GM12865 (cell line): ENCODE measurements at places on chromosomes 1 and 21.

GRCh38 chr1:3159996-3160395, 91.0 kb downstream of the PRDM16 start:
- no peak for DNase-seq

GRCh38 chr1:5973771-5974170, 18.5 kb downstream of the NPHP4 start:
- no peak for DNase-seq

DNA sequence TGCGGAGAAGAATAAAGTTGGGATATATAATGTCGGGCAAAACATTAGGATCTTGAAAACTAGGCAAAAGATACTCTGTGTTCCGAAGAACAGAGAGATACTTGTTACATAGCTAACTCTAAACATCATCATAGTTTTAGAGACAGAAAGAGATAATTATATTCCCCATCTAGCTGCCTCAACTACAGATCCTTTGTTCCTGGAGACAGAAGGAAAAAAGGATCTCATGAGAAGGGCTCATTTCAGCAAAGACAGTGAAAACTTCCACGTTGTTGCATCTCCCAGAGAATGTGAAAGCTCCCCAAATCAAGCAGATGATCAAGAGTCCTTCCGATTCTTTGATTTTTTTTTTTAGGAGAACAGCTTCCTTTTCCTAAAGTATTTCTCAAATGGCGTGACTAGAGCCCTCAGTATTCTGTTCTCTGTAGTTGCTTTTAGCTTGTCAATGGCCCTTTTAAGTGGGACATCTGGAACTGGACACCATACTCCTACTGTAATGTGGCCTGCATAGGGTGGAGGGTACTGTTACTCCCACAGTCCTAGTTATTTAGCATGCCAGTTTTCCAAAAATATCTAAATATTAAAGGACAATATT, 1048.2 kb downstream of the TTLL7 start:
- no peak for DNase-seq

- DNase-seq = no peak
Measured at GRCh38 chr1:14784790-14785773, 186.6 kb downstream of the KAZN start.

- no peak for DNase-seq
Measured at GRCh38 chr1:208231881-208232661, 12.1 kb downstream of the PLXNA2 start.

- DNase-seq = no peak
Measured at GRCh38 chr1:193189442-193190095, 3.2 kb upstream of the B3GALT2 start.

GRCh38 chr1:157090196-157090647, 9.4 kb downstream of the ETV3L start:
- peak; percentile 80 for DNase-seq

- DNase-seq = no peak
Measured at GRCh38 chr1:18352636-18353265, 128.0 kb upstream of the KLHDC7A start.

- no peak for DNase-seq
Measured at GRCh38 chr1:212111536-212111935, 76.0 kb downstream of the DTL start.

- no peak for DNase-seq
Measured at GRCh38 chr1:40047276-40047675, 6.7 kb downstream of the CAP1 start.

DNA sequence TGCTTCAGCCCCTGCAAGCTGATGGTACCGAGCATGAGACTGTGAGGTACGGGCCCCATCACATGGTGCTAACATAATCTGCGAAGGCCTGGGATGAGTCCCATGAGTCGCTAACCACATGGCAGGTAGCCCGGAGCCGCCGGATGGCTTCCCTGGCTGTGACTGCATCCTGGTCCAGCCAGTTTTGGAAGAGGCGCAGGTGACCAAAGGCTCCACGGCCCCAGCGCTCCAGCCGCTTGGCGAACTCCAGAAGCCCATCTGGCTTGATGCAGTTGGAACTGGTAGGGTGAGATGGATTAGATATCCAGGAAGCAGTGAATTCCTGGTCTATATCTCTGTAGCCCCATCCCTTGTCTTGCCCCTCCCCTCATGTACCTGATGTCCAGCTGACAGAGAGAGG, 24.6 kb downstream of the LRRC41 start:
- no peak for DNase-seq

GRCh38 chr1:23558140-23558871, 995 bp downstream of the ID3 start:
- peak; percentile 84 for DNase-seq

- no peak for DNase-seq
Measured at GRCh38 chr1:96281491-96281890, 440.1 kb upstream of the PTBP2 start.

DNA sequence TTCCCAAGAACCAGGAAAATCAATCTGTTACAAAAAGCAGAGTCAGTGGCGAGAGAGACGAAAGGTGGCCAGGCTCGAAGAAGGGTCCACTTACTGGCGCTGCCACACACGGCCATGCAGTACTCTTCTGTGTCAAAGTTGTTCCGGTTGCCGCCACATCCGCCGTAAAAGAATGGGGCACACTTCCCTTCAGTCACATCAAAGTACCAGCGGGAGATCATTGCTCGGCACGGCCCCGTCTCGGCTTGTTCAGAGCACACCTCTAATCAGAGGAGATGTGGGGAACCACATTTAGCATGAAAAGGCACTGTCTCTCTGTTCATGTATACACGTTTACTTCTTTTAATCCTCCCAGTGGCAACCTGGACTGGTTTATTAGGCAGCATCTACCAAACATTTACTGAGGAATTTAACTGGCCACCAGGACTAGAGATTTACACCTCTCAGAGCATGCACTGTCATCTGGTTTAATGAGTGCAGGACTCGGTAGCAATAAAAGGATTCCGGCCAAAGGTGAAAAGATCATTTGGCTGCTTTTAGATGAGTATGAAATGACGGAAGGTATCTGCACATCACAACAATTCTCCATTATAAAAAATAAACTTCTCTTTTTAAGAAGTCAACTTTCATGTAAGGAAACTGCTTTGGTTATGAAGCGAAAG, 170.5 kb downstream of the APP start:
- peak; percentile 47 for DNase-seq

GRCh38 chr21:15029077-15029476, 35.7 kb downstream of the NRIP1 start:
- no peak for DNase-seq

GRCh38 chr1:58249737-58250586, 296.6 kb downstream of the OMA1 start:
- DNase-seq = peak; percentile 37

DNA sequence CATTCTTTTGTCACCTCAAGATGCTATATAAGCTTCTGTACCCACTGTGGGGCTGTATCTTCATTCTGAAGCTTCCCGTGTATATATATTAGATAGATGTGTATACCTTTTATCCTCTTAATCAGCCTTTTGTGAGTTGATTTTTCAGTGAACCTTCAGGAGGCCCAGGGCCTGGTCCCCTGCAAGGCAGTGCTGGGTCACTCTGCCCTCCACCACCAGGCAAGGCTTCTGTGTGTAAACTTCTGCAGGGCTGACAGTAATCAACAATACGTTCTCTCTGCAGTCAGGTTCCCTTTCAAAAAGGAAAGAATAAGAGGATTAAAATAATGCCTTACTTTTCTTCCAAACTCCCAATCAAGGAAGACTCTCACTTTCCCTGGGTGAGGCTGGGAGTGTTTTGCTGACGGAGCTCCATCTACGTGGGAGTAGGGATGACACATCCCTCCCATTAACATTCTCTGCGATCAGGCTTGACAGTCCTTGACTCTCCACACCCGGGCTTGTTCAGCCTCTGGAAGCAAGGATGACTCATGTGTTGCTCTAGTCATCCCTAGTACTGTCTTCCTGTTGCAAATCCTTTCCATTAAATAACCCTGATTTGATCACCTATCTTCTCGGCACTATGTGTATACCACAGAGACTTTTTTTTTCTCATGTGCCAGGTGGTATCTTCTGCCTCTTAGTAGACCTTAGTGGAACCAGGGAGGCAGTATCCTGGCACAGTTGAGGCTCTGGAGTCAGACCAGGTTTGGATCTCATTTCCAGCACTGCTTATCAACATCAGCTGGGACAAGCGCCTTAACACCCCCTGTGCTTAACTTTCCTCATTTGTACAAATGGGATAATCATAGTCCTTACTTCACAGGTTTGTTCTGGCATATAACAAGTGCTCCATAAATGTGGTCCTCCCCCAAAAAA, 70.3 kb upstream of the KCNK1 start:
- no peak for DNase-seq

DNA sequence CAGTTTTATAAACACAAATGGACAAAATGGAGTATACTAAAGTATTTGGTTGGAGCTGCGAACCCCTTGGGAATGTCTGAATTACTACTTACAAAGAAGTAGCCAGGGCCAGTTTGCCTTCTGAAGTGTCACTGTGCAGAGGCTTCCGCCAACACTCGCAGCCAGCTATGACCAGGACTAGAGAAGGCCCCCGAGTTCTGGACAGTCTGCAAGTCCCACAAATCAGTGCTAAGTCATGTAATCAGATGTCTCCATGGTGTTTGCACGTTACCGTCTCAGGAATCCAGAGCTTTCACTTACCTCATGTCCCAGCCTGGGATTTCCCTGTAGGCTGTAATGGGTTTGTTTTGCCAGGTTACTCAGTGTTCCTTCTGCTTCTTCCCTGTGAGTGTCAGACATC, 106.6 kb upstream of the SPAG17 start:
- DNase-seq = no peak

- DNase-seq = no peak
Measured at GRCh38 chr1:54945393-54945936, 35.0 kb upstream of the TMEM61 start.

DNA sequence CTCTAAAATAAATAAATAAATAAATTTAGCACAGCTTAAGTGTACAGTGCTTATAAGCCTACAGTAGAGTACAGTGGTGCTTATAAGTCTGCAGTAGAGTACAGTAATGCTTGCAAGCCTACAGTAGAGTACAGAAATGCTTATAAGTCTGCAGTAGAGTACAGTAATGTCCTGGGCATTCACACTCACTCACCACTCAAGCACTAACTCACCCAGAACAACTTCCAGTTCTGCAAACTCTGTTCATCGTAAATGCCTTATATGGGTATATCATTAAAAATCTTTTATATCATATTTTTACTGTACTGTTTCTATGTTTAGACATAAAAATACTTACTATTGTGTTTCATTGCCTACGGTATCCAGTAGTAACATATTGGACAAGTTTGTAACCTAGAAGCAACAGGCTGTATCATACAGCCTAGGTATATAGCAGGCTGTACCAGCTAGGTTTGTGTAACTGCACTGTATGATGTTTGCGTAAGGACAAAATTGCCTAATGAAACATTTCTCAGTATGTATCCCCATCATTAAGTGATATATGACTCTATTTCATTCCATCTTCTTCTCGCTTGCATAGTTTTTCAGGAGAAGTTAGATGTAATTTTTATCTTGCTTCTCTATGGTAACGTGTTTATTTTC, 14.0 kb upstream of the S100B start:
- DNase-seq = no peak

- no peak for DNase-seq
Measured at GRCh38 chr1:204087893-204088528, 15.1 kb downstream of the SOX13 start.

- DNase-seq = no peak
Measured at GRCh38 chr1:44460107-44460882, 55.2 kb downstream of the RNF220 start.

DNA sequence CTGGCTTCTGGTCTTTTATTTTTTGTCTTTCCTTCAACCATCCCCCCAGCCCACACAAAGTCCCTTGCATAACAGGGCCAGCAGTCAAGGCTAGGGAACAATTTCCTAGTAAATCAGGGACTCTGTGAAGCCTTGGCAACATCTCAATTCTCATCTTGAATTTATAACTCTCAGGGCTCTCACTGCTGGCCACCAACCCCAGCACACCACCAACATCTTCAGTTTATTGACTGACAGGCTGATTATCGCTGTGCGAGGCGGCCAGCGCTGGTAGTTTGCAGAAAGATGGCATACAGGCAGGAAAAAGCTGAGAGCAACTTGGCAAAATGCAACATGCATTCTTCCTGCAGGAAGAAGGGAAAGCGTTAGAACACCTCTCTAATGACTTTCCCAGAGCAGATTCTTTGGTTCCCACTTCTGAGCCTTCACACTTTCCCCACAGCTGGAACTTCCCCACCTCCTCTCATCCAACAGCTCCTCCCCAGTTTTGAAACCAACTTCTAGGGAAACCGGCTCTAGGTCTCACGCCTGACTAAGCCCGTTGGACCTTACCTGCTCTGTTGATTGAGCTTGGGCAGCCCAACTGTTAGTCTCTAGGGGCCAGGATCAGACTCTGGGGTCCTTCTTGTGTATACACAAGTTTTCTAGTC, 26.3 kb upstream of the CSF1 start:
- no peak for DNase-seq

- DNase-seq = no peak
Measured at GRCh38 chr1:219784660-219785381, 143.5 kb downstream of the SLC30A10 start.

- no peak for DNase-seq
Measured at GRCh38 chr1:5974631-5975030, 17.6 kb downstream of the NPHP4 start.

- DNase-seq = no peak
Measured at GRCh38 chr1:84859866-84860265, 33.1 kb downstream of the LPAR3 start.
